Stimulated activated CD8-positive, alpha-beta memory T cell treated with anti-CD3 and anti-CD28 coated beads, Interleukin-15, amount 100 ng/mL, for 4 hours (primary cell): ENCODE measurements at places on chromosomes 4 and X.

DNA sequence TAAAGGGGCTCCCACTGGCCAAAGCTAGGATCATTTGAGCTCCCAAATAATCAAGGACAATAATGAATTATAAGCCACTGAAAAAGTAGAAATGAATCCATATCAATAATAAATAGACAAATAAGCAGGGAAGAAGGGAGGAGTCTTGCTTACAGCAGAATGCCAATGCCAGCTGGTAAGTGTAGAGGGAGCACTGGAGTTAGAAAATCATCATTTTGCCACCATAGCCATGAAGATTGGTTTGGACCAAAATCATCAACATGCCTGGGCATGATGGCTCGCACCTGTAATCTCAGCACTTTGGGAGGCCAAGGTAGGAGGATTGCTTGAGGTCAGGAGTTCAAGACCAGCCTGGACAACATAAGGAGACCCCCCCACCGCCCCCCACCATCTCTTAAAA lies 20.4 kb upstream of the SH3KBP1 start:
- no peak for DNase-seq

GRCh38 chr4:189202182-189202868 lies 738.3 kb upstream of the FRG1 start:
- DNase-seq = no peak

GRCh38 chrX:3451571-3451970 lies 105.1 kb upstream of the MXRA5 start:
- no peak for DNase-seq

DNA sequence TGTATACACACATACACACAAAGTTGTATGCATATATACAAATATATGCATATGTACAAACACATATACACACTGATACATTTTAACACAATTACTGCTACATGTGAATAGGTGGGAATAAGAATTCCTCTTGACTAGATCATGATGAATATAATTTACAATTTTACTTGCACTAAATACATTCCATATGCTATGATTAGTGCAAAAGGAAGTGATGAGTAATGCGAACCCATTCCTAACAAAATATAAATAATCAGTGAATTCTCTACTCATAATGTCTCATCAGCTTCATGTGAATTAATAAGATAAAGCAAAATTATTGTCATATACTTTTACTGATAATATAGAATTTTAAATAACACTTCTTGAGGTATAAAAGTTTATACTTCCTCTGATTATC lies 1077.3 kb upstream of the PCDH10 start:
- DNase-seq = no peak

GRCh38 chr4:86603311-86603885 lies 9.3 kb downstream of the PTPN13 start:
- no peak for DNase-seq

DNA sequence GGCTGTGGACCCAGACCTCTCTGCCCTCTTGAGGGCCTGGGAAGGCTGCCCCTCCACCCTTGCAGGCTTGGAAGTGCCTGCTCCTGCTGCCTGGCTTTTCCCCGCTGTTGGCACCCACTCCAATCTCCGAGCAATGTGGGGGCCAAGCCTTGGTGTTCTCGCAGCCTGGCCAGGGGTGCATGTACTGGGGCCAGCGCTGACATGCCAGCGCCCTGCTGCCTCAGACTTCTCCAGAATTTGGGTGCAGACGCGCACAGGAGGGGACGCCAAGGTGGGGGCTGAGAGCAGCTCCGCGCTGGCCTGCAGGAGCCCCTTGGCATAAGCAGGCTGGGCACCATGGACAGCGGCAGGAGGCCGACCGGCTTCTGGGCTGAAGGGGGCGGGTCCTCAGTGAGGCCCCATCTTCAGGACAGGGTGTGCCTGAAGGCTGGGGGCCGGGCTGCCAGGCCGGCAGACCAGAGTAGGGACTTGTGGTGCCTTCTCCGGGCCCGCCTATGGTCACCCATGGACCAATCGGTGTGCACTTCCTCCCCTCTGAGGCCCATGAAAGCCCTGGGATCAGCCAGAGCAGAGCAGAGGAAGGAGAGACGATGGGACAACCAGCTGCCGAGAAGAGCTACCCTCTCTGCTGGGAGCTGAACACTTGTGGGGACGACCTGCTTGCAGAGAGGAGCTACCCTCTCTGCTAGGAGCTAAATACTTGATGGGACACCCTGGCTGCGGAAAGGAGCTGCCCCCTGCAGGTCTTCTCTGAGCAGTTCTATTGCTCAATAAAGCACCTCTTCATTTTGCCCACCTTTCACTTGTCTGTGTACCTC lies 118.3 kb downstream of the DNAAF6 start:
- no peak for DNase-seq

DNA sequence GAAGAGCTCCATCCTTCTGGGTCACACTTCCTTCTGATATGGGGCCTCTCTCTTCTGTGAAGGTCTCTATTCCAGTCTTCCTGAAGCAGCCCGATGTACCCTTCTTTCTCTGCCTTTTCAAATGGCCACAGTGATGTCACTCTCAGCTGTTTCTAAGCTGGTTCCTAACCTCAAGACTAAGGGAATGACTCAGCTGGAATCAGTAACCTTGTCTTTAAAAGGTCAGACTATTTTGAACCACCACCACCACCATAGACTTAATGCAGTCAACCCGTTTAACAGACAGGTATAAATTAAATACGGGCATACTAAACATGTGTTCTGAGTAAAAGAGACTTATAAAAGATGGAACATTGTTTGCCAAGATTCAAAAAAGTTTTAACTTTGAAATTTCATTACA lies 121.0 kb downstream of the PPA2 start:
- no peak for DNase-seq

- no peak for DNase-seq
These were observed 1.5 kb upstream of the GDPD2 start for GRCh38 chrX:70421618-70422017.

GRCh38 chr4:140141210-140141835 lies 12.7 kb downstream of the MAML3 start:
- no peak for DNase-seq

GRCh38 chrX:44828008-44828605 lies 15.7 kb upstream of the DUSP21 start:
- no peak for DNase-seq

DNA sequence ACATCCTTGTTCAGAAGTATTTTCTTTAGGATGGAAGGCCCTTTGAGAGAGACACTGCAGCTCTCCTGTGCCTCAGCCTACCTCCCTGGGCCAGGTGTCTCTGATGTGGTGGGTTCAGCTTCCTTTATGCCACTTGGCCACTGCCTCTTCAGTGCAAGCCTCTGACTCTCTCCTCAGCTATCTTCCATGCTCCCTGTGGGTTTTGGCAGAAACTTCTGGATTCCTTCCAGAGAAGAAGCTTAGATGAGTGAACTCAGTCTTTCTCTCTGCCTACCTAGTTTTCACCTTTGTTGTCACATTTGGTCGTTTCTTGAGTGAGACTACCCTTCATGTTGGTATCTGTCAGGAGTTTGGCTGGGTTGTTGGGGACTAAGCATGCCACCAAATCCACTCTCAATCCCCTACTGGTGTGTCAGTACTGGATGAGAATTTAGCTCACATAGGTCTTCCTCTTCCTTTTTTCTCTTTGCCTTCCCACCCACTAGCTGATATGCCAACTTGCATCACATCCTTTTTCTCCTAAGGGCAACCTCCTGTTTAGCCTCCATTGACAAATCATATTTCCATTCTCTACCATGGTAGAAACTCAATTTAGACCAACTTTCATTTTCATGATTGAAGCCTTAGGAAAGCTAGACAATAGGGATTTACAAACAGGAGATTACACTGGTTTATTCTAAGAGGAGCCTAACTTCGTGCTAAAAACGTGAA lies 32.0 kb downstream of the IL15 start:
- DNase-seq = no peak

DNA sequence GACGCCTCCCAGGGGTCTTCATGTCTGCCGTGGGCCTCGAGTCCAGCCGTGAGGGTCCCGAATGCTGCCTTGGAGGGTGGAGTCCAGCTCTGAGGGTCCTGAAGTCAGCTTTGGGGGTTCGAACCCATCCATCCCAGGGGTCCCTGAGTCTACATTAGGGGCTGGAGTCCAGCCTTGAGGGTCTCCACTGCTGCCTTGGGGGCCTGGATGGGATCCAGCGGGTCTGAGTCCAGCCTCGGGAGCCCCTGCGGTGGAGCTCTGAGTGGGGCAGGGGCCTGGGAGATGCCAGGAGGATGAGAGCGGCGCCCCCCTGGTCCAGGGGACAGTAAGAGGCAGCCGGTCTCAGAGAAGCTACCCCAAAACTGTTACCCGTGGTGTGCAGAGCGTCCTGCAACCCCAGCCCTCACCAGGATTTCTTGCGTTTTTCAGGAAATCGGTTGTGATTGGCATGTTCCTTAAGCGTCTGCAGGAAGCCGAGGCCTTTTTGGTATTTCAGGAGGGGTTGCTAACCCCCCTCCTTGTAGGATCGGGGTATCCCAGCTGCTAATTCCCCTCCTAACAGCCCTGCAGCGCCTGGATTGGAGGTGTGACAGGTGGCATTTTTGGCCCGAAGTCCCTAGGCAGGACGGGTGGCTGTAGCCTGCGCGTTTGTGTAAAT lies 1.7 kb upstream of the GTPBP6 start:
- DNase-seq = no peak

GRCh38 chr4:26854701-26855100 lies 5.9 kb upstream of the STIM2 start:
- DNase-seq = no peak

DNA sequence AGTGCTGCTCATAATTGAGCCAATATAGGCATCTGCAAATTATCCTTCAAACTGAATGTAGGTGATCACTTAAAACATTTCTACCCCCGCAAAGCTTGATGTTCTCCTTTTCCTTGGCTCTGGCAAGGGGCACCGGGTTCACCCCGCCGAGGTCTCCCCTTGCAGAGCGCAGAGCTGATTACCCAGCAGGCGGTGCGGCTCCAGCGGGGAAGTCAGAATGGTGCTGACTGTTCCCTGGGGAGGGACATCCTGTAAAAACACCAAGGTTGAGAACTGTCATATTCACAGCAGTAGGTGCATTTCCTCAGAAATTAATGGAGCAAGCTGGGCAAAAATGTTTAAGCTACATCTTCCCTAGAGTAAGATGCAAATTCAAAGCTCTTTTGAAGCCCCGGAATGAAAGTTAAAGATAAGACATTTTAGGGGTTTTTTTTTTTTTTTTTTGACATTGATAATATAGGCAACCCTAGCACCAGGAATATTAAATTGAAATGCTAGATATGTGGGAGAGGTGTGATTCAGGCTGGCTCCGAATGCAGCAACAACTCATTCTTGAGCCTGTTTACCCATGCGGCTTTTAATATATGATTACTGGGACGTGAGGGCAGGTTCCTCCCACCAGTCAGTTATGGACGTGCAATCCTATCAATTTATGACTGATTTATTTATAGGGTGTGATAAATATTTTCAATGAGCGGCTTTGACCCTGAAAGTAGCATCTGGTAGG lies 767.3 kb upstream of the TENM3 start:
- no peak for DNase-seq

- DNase-seq = no peak
These were observed 102.5 kb downstream of the DCHS2 start for GRCh38 chr4:154389148-154389547.

DNA sequence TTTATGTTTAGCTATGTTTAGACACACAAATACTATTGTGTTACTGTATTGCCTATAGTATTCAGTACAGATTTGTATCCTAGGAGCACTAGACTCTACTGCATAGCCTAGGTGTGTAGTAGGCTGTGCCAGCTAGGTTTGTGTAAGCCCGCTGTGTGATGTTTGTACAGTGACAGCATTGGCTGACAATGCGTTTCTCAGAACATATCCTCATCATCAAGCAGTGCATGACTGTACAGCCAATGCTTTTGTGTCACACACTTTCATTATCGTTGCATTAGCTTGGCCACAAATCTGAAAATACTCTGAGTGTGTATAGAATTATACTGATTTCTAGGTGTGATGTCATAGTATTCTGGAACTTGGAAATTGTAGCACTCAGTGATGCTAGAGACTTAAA lies 63.4 kb downstream of the CLDN34 start:
- no peak for DNase-seq

- DNase-seq = no peak
These were observed 105.7 kb upstream of the PRPS2 start for GRCh38 chrX:12685541-12685940.

GRCh38 chr4:187965726-187966125 lies 29.8 kb upstream of the ZFP42 start:
- DNase-seq = no peak

DNA sequence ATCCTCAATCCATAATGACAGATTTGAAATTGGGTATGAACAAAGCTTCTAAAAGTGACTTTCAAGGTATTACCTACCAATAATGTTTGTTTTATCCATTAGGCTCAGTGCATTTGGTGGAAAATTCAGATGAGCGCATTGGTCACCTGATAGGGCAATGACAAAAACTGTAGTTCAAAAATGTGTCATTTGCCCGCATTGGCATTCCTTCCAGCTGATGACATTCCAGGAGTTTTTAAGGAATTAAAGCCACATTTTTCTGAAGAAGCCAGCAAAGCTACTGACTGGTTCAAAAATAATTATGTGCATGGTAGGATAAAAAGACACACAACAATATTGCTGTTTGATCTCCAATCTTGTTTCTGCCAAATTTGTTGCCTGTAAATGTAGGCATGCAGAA lies 473.4 kb upstream of the CPEB2 start:
- no peak for DNase-seq

- no peak for DNase-seq
These were observed 126.0 kb downstream of the TENM3 start for GRCh38 chr4:182369211-182369610.

DNA sequence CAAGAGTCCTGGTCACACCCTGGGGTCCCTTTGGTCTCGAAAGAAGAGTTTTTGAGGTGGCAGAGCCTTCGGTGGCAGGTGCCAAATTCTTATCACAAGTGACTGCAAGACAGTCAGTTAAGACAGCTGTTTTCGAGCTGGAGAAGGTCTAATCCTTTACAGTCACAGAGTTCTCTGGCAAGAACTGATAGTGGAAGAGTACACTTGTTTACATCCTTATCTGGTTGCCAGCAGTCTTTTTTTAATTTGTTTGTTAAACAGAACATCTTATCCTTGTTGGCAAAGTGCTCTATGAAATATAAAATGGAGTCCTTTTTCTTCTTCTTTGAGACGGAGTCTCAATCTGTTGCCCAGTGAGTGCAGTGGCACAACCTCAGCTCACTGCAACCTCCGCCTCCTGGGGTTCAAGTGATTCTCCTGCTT lies 50.4 kb upstream of the ELOVL6 start:
- no peak for DNase-seq
